Stimulated activated CD4-positive, alpha-beta T cell treated with anti-CD3 and anti-CD28 coated beads, Interleukin-1b, Interleukin-23, amount 100 ng/mL, for 48 hours (primary cell): ENCODE measurements at places on chromosomes 13 and 19.

GRCh38 chr13:27822258-27822872, 30.1 kb downstream of the GSX1 start:
- DNase-seq, result no peak

GRCh38 chr13:49213539-49213938, 6.6 kb upstream of the MLNR start:
- DNase-seq, result no peak

GRCh38 chr13:60094385-60095088, 69.2 kb downstream of the DIAPH3 start:
- no peak for DNase-seq

- peak; percentile 34 for DNase-seq
Observed at GRCh38 chr19:294946-295686, 3.9 kb upstream of the PLPP2 start.

GRCh38 chr13:49530457-49530856, 34.7 kb downstream of the PHF11 start:
- no peak for DNase-seq

DNA sequence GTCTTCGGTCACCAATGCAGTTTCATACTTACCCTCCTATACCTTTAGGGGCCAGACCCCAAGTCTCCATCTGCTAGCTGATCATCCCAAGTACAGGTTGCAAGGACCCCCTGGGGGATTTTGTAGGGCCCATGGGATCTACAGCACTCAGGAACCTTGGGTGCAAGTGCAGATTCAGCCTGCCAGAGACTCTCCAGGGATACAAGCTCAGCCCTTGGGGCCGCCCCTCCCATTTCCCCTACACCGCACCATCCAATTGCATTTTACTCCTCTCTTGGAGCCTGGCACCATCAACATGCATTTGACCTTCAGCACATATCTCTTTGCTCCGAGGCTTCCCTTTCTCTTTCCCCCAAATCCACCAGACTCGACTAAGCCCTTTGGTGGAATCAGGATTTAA, 154.7 kb upstream of the ZNF536 start:
- no peak for DNase-seq

DNA sequence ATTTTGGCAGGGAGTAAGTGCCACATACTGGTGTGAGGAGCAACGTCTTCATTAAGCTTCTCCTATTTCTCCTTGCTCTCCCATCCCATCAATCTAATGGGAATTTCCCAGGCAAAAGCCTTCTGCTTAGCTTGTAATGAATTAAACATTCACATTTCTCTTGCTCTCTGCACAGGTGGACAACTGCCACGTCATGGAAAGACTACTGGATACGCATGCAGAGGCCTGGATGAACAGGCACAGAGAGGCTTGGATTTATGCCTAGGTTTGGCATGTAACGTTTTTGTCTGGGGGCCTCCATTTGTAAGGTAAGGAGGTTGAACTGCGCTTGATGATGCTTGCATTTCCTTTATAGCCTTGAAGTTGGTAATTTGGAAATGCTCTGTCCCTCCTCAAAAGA, 374.8 kb downstream of the KLF12 start:
- DNase-seq, result no peak

GRCh38 chr13:85148009-85148408, 651.2 kb downstream of the SLITRK6 start:
- no peak for DNase-seq

DNA sequence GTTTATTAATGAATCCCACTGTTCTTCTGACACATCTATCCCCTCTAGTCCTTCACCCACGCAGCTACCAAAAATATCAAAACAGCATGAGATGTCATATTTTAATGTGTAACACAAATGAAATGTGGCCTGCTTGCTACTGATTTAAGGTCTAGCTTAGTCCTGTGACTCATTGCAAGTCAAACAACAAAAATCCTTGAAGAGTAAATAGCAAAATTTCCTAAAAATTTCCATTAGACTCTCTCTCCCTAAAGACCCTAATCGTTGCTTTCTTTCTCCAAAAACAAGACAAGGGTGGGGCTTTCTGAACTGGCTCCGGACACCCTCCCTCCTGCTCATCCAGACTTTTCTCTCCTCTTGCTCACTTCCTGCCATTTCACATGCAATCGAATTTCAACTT, 99.9 kb upstream of the IPO5 start:
- DNase-seq, result no peak

DNA sequence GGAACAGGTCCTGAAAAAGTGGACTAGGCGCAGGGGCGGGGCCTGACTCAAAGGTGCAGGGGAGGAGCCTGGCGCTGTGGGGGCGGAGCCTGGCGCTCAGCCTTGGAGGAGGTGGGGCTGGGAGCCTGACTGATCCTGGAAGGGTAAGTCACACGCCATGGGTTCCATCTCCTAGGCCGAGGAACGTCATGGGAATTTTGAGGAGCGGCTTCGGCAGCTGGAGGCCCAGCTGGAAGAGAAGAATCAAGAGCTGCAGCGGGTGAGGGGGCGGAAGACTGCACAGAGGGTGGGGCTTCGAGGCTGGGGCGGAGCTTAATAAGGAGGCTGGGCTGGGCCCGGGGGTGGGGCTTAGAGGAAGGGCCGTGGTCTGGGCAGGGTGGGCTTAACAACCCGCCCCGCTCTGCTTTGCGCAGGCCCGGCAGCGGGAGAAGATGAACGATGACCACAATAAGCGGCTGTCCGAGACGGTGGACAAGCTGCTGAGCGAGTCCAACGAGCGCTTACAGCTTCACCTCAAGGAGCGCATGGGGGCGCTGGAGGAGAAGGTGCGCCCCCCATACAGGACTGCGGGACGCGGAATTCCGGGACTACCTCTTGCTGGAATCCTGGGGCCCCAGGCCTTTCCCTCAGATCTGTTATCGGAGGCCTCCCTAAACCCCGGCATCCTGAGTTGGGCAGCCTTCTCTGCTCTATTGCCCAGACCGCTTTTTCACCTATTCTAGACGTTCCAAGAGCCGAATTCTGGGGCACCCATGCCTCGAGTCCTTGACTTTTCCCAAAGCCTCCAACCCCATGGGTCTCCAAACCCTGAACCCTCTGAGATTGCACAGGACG, 14.5 kb downstream of the PPFIA3 start:
- peak; percentile 65 for DNase-seq

DNA sequence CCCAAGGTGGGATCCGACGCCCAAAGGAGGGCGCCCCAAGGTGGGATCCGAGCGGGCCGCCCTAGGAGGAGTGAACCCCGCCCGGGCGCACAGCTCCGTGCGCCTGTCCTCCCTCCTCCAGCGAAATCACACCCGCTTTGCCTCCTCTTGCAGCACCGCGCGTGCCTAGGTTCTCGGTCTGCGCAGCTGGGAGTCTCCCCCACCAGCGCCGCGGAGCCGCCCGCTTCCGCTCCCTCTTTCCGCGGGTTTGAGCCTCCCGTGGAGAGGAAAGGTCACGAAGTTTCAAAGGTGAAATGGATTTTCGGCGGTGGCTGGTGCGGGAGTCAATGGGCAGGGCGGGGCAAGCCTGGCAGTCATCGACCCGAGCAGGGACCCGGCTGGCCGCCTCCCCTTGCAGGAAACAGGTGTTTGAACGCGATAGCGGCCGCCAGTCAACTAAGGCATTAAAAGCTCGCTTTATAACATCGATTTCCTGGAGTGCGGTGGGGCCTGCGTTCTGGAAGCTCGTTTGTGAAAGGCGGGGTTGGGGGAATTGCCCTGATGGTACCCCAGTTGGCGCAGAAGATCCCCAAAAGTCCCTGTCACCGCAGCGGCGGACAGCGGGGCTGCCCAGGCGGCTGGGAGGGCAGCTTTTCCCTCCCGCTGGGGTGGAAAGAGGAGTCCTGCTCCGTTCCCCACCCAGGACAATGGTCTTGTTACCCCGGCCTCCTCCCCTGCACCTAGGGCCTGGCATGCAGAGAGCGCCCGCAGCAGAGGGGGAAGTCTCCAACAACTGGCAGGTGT, 9.0 kb upstream of the SOX1 start:
- DNase-seq, result no peak
